ENCODE measurements at places on chromosomes 6 and 20.

DNA sequence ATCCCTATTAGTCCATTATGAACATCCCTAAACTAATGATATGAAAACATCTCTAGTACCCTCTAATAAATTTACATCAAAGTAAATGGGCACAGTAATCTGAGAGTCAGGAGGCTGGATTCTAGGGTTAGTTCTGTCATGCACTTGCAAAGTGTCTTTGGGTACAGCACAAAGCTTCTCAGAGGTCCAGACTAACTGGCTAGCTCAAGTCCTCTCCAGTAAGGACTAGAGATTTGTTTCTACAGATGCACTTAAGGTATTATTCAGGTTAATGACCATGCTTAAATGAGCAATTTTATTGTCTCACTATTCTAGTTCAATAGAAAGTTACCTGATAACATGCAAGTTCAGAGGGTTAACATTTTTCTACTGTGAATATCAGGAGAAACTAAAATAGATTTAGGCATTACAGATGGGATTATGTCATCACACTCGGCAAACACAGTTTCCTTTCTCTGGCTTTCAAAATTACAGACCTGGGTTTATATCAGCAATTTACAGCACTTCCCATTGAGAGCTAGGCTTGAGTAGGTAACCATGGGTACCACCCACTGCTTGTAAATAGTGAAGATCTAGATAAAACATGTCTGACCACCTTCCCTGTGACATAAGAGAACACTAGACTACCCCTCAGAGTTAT is 402.9 kb upstream of the RUNX2 start:
- no peak for DNase-seq

- no peak for DNase-seq
These were observed 59.4 kb downstream of the GINS1 start for GRCh38 chr20:25466846-25467245.

- no peak for DNase-seq
These were observed 663.9 kb downstream of the PRKN start for GRCh38 chr6:162063666-162064065.

DNA sequence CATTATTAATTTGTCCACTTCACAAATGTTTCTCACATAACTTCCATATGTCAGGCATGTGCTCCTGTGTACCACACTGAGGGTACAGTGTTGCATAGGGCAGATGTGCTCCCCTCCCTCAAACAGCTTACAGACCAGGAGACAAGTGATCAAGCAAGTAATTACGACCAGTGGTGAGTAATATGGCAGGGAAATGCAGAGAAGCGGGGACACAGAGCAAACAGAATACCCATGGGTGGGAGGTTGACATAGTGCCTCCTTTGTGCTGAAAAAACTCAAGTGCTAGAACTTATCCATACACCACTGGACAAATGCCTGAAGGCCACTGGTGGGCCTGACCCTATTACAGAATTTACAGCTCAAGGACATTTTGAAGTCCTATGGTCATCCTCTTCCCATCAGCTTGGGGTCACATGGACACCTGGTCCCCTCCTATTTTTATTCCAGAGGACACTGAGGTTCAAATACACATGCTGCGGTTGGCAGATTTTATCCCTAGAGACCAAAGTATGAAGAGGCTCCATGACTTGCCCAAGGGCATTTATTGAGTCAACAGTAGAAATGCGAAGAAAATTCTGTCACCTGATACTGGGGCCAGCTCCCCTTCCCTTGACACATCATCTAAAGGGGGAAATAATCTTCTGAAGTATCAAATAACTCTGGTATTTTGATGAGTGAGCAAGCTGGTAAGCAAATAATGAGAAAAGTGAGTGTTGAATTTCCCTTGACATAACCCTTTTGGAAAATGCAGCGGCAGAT is 116.6 kb downstream of the QRSL1 start:
- no peak for DNase-seq

- no peak for DNase-seq
These were observed 43.8 kb downstream of the BMP6 start for GRCh38 chr6:7769702-7770101.

DNA sequence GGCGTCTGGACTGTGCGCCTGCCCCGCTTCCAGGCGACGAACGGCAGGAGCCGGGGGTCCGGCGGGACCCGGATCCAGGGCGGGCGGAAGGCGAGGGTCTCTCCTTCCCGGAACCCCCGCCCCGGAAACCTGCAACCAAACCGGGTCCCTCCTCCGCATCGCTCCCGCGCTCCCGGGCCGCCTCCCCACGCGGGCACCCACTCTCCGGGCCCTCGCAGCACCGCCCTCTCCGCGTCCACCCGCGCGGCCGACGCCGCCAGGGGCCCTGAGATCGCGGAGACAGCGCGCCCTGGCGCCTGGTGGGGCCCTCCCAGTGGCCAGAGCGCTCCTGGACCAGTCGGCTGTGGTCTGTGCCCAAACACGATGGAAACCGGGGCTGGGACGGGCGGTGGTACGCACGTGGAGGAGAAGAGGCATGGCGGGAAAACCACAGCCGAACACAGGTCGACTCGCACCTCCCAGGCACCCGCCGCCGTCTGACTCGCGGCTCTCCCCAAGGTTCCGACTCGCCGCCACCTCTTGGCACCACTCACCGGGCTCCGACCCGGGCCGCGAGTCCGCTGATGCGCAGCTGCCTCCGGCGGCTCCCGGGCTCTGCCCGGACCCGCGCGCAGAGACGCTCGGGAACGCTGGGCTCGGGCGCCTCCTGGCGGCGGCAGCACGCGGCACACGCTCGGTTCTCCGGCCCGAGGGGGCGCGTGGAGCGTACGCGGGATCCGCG is 7.9 kb downstream of the NKX2-2 start:
- DNase-seq, result no peak

DNA sequence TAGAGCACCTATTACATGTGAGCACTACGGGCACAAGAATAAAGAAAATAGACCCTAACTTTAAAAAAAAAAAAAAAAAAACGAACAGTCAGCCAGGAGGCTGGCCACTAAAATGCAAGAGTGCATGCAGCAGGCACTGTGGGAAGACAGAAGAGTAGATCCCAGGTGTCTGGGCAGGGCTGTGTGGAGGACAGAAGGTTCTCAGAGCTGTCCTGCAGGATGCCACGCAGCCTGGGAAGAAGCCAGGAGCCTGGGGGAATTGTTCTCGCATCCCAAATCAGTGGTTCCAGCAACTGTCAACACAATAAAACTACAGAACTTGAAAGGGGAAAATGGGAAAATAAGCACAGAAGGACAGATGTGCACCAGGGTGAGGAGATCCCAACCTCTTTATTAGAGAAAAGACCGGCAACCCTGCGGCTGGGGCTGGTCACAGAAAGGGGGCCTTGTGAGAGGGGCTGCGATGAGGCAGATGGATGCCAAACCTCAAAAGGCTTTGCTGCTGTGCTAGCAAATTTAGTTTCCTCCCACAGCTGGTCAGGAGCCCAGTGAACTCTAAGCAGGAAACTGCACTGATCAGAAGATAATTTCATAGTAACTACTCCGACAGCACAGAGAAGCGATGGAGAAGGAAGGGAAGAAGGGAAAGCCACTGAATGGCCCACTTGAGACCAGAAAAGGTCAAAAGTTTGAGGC is 30.9 kb downstream of the MAP3K5 start:
- no peak for DNase-seq

DNA sequence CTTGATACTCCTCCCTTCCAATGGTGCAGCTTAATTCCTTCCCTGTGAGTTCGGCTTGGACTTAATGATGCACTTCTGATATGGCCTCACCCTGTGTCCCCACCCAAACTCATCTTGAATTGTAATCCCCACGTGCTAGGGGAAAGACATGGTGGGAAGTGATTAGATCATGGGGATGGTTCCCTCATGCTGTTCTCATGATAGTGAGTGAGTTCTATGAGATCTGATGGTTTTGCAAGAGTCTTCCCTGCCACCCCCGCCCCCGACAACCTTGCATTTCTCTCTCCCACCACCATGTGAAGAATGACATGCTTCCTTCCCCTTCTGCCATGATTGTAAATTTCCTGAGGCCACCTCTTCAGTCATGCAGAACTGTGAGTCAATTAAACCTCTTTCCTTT is 50.3 kb upstream of the HLA-G start:
- no peak for DNase-seq

- DNase-seq, result no peak
These were observed 195.5 kb upstream of the PDE10A start for GRCh38 chr6:165858586-165858985.

DNA sequence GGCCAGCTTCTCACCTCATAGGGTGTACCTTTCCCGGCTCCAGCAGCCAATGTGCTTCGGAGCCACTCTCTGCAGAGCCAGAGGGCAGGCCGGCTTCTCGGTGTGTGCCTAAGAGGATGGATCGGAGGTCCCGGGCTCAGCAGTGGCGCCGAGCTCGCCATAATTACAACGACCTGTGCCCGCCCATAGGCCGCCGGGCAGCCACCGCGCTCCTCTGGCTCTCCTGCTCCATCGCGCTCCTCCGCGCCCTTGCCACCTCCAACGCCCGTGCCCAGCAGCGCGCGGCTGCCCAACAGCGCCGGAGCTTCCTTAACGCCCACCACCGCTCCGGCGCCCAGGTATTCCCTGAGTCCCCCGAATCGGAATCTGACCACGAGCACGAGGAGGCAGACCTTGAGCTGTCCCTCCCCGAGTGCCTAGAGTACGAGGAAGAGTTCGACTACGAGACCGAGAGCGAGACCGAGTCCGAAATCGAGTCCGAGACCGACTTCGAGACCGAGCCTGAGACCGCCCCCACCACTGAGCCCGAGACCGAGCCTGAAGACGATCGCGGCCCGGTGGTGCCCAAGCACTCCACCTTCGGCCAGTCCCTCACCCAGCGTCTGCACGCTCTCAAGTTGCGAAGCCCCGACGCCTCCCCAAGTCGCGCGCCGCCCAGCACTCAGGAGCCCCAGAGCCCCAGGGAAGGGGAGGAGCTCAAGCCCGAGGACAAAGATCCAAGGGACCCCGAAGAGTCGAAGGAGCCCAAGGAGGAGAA is 10.5 kb downstream of the GNAS-AS1 start:
- no peak for DNase-seq

GRCh38 chr6:46011188-46012085 is 4.2 kb downstream of the CLIC5 start:
- DNase-seq, result no peak

GRCh38 chr6:166822609-166823008 is 133.7 kb downstream of the RNASET2 start:
- no peak for DNase-seq

GRCh38 chr6:111417946-111418345 is 65.1 kb downstream of the REV3L start:
- DNase-seq, result no peak

DNA sequence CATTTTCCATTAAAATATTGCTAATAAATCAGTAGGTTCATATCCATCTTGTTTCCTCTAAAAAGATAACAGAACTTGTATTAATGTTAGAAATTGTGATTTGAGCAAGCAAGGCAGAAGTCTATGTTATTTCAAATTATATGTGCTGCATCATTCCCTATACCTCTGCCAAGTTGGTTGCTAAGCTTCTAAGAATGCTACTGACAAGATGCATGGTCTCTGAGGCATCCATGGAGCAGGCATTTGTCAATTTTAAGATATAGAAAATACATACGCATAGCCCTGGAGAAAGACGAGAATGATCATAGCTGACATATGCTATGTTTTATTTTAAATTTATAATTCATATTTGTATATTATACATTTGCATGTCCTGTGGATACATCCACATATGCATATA is 168.3 kb upstream of the THEMIS start:
- no peak for DNase-seq

DNA sequence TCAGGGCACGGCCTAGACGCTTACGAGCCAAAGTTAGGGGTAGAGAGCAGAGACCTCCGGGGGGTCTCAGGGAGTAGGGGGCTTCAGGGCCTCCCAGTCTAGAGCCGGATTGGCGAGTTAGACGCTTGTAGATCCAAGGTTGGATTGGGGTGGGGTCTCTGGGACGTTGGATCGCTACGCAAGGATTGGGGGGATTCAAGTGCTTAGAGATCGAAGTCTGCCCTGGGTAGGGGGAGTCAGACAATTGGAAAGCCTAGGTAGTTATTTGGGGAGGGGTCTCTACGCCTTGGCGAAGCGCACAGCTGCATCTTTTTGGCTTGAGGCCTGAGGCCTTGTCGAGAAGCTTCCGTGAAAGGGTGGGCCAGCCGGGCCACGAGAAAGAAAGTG is 469 bp downstream of the STX16 start:
- peak; percentile 76 for DNase-seq

GRCh38 chr6:136189104-136189503 is 61.0 kb downstream of the MTFR2 start:
- no peak for DNase-seq

DNA sequence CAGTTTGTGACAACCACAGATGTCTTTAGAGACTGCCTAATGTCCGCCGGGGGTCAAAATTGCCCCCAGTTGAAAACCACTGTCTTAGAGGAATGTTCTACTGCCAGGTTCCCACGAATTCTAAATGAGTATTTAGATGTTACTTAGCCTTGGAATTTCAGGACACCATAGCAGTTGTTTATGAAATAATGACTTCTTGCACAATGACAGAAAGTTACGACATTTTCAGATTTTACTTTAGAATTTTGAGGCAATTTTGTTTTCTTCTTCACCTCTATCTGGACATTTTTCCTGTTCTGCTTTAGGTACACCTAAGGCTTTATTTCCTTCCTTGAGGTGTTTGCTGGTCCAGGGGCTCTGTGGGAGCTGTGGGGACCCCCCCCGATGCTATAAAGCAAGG is 83.4 kb downstream of the CCDC170 start:
- DNase-seq, result no peak

GRCh38 chr20:3766422-3767109 is 987 bp downstream of the ADISSP start:
- no peak for DNase-seq

GRCh38 chr20:37369846-37370245 is 23.9 kb downstream of the SRC start:
- no peak for DNase-seq

DNA sequence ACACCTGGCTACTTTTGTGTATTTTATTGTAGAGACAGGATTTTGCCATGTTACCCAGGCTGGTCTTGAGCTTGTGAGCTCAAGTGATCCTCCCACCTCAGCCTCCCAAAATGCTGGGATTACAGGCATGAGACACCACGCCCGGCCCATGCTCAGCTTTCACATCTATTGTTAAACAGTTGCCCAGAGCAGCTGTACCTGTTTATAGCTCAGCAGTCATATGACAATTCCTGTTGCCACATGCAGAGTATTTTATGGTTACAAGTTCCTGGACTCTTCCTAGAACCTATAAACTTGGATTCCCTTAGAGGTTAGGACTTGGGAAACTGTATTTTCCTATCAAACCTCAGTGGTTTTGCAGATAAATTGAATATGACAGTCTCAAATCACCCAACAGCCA is 188.3 kb upstream of the KCNG1 start:
- no peak for DNase-seq

DNA sequence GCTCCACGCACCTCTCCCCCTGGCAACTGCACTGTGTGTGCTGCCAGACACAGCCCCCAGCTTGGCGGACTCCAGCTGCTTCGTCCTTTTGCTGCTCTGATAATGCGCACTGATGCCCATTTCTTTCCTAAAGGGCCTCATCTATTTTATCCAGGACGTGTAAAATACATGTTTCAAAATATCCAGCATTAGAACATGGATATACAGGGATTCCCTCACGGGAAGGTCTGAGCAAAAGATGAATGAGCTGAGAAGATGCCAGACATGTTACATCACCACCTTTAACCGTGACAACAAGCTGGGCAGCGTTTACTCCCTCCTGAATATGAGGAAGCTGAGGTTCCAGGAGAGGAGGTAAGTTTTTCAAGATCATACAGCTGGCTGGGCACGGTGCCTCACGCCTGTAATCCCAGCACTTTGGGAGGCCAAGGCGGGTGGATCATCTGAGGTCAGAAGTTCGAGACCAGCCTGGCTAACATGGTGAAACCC is 32.8 kb downstream of the TNXB start:
- no peak for DNase-seq
